ENCODE measurements at places on chromosomes 13 and 19. TPM values are rescaled to one million over a fixed set of nuclear protein-coding genes. Genes with fewer than 3 reads are reported as not detected.

ONECUT3 gene
- 0.29 TPM for total RNA-seq

OR7A5 gene
- not detected for total RNA-seq

OVOL3 gene
- total RNA-seq = not detected

POU4F1 gene
- total RNA-seq = not detected

MPV17L2 gene
- 5.9 TPM for total RNA-seq

- no peak overlapping the region for H3K27ac ChIP-seq
- H3K27me3 ChIP-seq = no peaks in the 10 kb centered on the region
- DNase-seq = no peak
- H3K4me3 ChIP-seq = no peak overlapping the region
- peaks cover 7% of the 10 kb centered on the region for H3K4me1 ChIP-seq
- H3K36me3 ChIP-seq = no peaks in the 10 kb centered on the region
These were observed 80.3 kb downstream of the RYR1 start for GRCh38 chr19:38513762-38514167.

DNA sequence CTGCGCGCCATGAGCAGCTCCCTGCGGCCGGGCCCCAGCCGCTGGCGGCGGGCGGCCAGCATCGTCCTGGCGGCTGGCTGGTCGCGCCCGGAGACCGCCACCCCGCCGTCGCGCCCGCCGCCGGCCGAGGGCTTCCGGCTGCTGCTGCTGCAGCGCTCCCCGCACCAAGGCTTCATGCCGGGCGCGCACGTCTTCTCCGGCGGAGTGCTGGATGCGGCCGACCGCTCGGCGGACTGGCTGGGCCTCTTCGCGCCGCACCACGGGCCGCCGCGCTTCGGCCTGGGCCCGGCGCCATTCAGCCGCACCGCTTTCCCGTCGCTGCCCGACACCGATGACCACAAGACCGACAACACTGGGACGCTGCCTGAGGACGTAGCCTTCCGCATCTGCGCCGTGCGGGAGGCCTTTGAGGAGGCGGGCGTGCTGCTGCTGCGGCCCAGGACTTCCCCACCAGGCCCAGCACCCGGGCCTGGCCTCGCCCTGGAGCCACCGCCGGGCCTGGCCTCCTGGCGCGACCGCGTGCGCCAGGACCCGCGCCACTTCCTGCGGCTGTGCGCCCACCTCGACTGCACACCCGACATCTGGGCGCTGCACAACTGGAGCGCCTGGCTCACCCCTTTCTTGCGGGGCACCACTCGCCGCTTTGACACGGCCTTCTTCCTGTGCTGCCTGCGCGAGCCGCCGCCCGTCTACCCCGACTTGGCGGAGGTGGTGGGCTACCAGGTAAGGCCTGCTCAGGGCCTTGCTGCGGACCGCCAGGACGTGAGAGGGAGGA lies 518 bp downstream of the NUDT19 start:
- H3K27me3 ChIP-seq = no peaks in the 10 kb centered on the region
- peak overlapping the region; percentile 83 for H3K27ac ChIP-seq
- H3K4me1 ChIP-seq = peaks cover 69% of the 10 kb centered on the region

DNA sequence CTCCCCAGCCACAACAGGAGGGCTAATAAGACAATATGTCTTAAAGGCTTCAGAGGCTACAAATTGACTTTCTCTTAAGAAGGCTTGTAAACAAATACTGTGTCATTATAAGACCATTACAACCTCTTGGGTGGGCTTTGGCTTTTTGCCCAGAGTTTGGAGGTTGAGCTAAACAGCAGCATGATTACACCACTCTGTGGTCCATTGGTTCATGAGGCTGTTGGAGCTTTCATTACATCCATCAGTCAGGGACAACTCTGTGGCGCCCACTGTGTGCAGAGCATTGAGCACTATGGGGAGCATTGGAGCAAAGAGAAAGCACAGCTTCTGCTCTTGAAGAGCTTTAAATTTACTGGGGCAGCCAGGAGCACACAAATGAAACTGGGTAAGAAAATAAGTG lies 75.9 kb downstream of the TNFSF11 start:
- no peak overlapping the region for H3K27ac ChIP-seq
- H3K36me3 ChIP-seq = no peaks in the 10 kb centered on the region
- no peak overlapping the region for H3K4me3 ChIP-seq
- H3K4me1 ChIP-seq = no peaks in the 10 kb centered on the region
- no peaks in the 10 kb centered on the region for H3K27me3 ChIP-seq

DNA sequence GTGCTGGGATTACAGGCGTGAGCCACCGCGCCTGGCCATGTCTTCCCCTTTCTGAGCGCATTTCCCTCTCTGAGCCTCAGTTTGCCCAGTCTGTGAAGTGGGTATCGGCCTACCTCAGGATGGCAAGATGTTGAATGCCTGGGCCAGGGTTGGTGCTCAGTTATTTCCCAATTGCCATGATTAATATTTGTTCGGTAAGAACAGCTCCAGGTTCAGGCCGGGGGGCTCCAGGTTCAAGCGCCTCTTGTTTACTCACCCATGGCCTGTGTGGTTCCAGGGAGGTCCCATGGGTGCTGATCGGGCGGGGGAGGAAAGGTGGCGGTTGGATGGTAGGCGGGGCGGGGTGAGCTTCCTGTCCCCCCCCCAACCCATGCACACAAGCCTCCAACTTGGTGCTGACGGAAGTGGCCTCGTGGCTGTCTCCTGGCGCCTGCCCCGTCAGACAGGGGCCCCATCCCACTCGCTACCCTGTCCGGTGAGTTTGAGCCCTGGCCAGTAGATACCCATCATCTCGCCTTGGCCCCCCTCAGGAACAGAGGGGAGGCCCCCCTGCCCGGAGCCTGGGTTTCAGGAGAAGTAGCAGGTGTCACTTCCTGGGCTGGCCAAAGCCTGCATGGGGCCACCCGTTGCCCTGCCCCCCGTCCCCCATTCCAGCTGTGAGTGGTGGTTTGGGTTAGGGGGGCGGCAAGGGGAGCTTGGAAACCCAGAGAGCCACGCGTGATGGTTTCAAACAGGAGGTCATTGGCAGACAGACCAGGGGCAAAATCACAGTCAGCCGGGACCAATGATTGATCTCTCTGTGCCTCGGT lies at the start of gene FCHO1:
FCHO1 (plus strand) TSS at position 375 of the 809 bp plus-strand sequence. CDS start 3,688 bp downstream, outside the sequence.
- peak within 1 kb of the TSS; percentile 31 for H3K4me3 ChIP-seq
- no peaks in the 10 kb centered on the region for H3K27me3 ChIP-seq
- peaks cover 12% of the 10 kb centered on the region for H3K4me1 ChIP-seq
- DNase-seq = peak; percentile 76
- peak within 1 kb of the TSS; percentile 70 for H3K27ac ChIP-seq

DNA sequence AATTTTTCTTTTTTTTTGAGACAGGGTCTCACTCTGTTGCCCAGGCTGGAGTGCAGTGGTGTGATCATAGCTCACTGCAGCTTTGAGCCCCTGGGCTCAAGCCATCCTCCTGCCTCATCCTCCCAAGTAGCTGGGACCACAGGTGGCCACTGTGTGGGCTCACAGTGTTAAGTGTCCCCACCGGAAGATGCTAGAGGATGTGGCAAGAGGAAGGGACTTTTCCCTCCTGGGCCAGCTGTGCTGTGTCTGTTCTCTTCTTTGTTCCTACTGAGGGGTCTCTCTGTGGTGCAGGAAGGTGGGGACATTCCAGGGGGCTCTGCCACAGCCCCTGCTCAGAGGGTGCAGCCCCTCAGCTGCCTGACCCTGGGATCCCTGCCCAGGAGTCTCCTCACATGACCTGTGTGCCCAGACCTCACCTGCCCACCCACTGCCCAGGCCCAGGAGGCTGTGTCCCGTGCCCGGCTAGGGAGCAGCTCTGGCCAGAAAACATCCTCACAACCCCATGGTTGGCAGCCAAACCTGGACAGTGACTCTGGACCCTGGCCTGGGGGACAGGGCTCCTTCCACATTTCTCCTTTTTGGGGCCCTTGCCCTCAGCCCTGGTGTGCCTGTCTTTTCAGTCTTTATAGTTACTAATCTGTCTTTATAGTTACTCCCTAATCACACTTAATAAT lies 14.4 kb upstream of the ANKRD10 start:
- H3K4me3 ChIP-seq = no peak overlapping the region
- no peaks in the 10 kb centered on the region for H3K36me3 ChIP-seq
- no peak for DNase-seq
- H3K4me1 ChIP-seq = no peaks in the 10 kb centered on the region
- no peak overlapping the region for H3K27ac ChIP-seq

GRCh38 chr19:17091758-17092333 lies 16.3 kb downstream of the MYO9B start:
- H3K27ac ChIP-seq = peak overlapping the region; percentile 84
- no peaks in the 10 kb centered on the region for H3K27me3 ChIP-seq
- DNase-seq = peak; percentile 43
- H3K4me1 ChIP-seq = peaks cover 14% of the 10 kb centered on the region

DNA sequence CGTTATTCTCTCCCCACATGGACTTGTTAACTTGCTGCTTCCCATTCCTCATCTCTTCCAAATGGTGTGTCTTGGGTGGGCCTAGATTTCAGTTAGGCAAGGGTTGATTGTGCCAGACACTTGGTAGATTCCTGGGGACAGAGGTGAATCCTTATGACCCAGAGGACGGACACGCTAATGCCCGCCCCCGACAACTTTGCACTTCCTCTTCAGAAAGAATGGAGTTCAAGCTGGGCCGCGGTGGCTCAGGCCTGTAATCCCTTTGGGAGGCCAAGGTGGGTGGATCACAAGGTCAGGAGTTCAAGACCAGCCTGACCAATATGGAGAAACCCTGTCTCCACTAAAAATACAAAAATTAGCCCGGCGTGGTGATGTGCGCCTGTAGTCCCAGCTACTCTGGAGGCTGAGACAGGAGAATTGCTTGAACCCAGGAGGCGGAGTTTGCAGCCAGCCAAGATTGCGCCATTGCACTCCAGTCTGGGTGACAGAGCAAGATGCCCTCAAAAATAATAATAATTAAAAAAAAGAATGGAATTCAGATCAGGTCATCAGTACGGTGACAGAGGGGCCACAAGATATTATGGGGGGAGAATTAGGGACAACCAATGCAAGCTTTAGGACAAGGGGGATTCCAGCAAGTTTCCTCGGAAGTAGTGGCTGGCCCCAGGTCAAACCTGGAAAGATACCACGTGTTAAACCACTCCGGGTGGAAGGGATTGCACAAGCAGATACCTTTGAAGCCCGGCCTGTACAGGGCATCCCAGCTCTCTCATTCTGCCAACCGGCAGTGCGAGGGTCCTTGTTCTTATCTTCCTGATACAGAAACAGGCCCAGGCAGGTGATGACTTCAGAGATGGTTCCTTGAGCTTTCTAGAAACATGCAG lies 2.7 kb downstream of the MYO9B start:
- no peaks in the 10 kb centered on the region for H3K36me3 ChIP-seq
- H3K4me1 ChIP-seq = peaks cover 55% of the 10 kb centered on the region
- DNase-seq = no peak
- H3K27ac ChIP-seq = peak overlapping the region; percentile 95
